Activated CD4-positive, alpha-beta T cell treated with anti-CD3 and anti-CD28 coated beads, Interleukin-2, amount 10 ng/mL, durations not matched to agents 24 days and 14 days (primary cell): ENCODE measurements at places on chromosomes 3 and 15. TPM values are rescaled to one million over a fixed set of nuclear protein-coding genes. Genes with fewer than 3 reads are reported as not detected.

DNA sequence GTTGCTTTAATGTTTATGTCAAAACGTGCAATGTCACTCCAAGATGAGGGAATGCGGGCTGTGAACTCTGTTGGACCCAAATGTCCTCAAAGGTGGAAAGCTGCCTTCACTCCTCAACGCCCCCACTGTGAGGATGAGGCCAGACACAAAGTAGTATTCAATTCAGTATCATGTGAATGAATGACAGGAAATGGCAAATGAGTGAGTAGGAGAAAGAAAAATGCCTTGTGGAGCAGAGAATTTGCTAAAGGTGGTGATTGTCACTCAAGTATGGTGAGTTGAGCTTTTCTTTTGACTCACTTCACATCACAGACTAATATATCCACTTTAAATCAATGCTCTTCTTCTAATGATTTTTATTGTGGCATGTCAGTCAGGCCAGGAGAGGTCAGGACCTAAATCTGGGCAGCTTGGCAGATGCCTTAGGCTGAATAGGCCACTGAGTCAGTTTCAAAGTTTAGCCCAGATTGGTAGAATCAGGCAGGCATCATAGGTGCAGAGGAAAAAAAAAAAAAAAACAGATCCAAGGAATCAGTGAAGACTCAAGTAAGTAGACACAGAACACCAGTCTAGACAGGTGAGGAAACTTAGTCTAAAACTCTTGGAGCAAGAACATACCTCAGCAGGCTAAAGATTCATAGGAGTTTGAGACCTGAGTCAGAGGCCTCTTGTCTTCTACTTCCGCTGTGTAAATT, 71.0 kb upstream of the ZBED2 start:
- peak overlapping the region; percentile 15 for H3K4me3 ChIP-seq
- peaks cover 60% of the 10 kb centered on the region for H3K36me3 ChIP-seq
- no peaks in the 10 kb centered on the region for H3K27me3 ChIP-seq

- H3K4me3 ChIP-seq: peak overlapping the region; percentile 4
- H3K36me3 ChIP-seq: peaks cover 19% of the 10 kb centered on the region
- H3K27me3 ChIP-seq: no peaks in the 10 kb centered on the region
- H3K27ac ChIP-seq: peak overlapping the region; percentile 85
- DNase-seq: peak; percentile 79
- H3K4me1 ChIP-seq: peaks cover 39% of the 10 kb centered on the region
Measured at GRCh38 chr3:188170461-188171459, 16.8 kb downstream of the LPP start.

DNA sequence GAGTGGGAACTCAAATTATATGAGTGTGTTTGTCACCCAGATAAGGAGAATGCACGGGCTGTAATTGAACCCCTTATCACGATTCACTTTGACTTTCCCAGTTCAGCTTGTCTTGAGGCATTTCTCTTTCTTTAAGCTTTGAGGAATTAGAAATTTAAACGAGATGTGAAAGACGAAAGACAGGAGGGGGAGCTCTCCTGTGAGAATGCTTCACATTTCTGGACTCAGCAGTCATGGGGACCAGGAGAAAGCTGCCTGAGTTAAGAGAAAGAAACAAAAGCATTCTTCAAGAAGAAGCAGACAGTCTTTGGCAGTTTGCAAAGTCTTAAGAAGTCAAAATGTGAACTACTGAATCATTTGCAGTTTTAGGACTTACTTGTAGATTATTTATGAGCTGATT, 205.6 kb downstream of the NECTIN3 start:
- DNase-seq: peak; percentile 56
- H3K4me1 ChIP-seq: peaks cover 33% of the 10 kb centered on the region
- H3K4me3 ChIP-seq: no peak overlapping the region
- no peak overlapping the region for H3K27ac ChIP-seq
- no peaks in the 10 kb centered on the region for H3K36me3 ChIP-seq

- DNase-seq: no peak
- H3K27ac ChIP-seq: no peak overlapping the region
- no peak overlapping the region for H3K4me3 ChIP-seq
- no peaks in the 10 kb centered on the region for H3K36me3 ChIP-seq
- H3K4me1 ChIP-seq: no peaks in the 10 kb centered on the region
Measured at GRCh38 chr3:146050691-146051090, 110.3 kb downstream of the PLOD2 start.

Gene CPLX3
- 0.09 TPM in 2 replicates for total RNA-seq
